AG04450 (cell line): ENCODE measurements at places on chromosomes 6 and 20.

GRCh38 chr20:31537116-31537871, 23.1 kb downstream of the HM13 start:
- no peak for DNase-seq

DNA sequence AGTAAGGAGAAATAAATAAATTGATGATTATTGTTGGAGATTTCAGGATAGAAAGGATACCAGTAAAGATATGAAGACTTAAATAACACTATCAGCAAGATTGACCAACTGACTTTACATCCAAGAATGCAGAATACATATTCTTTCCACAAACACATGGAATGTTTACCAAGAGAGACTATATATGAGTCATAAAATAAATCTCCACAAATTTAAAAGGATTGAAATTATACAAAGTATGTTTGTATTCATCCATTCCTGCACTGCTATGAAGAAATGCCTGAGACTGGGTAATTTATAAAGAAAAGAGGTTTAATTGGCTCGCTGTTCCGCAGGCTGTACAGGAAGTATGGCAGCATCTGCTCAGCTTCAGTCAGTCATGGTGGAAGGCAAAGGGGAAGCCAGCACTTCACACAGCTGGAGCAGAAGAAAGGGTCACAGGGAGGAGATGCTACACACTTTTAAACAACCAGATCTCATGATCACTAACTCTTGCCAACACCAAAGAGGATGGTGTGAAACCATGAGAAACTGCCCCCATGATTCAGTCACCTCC, 56.7 kb upstream of the TNFRSF21 start:
- DNase-seq: no peak

DNA sequence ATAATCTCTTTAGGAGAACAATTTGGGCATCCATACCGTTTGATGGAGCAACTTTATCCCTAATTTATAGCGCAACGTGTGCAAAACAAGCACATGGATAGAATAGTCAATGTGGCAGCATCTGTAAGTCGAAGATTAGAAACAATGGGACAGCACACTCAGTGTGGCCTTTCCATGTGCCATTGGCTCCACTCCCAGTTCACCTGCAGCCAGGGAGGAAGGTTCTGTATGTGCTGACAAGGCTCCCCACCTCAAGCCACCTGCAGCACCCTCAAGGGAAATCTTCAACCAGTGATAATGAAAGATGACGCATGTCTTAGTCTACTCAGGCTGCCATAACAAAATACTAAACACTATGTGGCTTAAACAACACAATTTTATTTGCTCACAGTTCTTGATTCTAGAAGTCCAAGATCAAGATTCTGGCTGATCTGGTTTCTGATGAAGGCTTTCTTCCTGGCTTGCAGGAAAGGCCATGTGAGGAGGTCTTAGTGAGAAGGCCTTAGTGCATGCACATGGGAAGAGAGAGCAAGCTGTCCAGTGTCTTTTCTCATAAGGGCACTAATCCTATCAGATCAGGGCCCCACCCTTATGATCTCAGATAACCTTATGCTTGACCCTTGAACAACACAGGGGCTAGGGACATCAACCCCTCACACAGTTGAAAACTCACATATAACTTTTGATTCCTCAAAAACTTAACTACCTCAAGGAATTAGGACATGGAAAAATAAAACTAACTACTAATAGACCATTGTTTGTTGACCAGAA, 34.9 kb upstream of the SHLD1 start:
- no peak for DNase-seq

DNA sequence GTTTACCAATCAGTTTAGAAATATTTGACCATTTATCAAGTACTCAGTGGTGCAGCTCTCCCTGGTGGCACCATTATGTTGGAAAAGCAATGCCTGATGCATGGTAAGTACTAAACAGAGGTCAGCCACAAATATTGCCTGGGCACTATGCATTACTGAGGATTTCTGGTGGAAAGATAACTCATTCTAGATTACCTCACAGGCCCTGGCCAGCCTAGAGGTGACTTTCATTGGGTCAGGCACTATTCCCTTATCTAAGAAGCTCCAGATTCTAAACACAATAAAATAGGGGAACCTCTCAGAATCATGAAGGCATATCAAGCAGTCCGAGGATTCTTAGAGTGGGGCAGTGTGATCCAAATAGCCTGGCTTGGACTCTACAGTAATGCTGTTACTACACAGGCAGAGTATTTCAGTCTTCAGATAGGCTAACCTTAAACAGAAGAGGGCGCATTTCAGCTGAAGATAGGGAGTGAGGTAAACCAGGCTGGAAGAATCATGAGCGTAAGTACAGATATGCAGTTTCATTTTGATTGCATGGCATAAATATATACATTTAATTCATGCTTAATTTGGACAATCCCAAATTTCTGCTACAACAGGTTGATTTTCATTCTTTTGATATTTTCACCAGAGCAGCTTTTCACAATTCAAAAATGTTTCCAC, 12.1 kb downstream of the LGSN start:
- peak; percentile 23 for DNase-seq

- DNase-seq: no peak
These were observed 42.9 kb upstream of the SPTLC3 start for GRCh38 chr20:12965870-12966251.

- DNase-seq: no peak
These were observed 50.7 kb downstream of the STK35 start for GRCh38 chr20:2152317-2152716.

GRCh38 chr6:134468633-134469032, 150.7 kb upstream of the SGK1 start:
- no peak for DNase-seq

GRCh38 chr20:58638467-58639181, 12.5 kb upstream of the STX16 start:
- no peak for DNase-seq

- no peak for DNase-seq
These were observed 23.6 kb upstream of the FABP7 start for GRCh38 chr6:122755901-122756300.
